ENCODE measurements at places on chromosomes 12 and 14.
A peak's percentile ranks its signal among the peaks of the same experiment; 100 is the strongest.

- no peak for DNase-seq
These were observed 48.3 kb downstream of the NFKBIA start for GRCh38 chr14:35355981-35356841.

DNA sequence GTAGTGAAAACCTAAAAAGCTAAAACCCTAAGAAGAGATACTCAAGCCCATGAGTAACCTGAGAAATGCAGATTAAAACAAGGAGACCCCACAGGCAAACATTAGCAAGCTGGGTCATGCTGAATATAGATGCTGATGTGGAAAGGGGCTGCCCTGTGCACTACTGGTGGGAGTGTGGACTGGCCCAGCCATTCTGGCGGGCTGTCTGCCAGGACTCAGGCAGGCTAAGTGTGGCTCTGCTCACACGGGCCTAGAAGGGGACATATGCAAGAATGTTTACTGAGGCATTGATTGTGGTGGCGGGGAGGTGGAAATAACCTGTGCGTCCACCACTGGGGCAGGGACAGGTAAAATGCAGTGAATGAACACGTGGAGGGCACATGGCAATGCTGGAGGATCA is 48.3 kb downstream of the SPTB start:
- no peak for DNase-seq

DNA sequence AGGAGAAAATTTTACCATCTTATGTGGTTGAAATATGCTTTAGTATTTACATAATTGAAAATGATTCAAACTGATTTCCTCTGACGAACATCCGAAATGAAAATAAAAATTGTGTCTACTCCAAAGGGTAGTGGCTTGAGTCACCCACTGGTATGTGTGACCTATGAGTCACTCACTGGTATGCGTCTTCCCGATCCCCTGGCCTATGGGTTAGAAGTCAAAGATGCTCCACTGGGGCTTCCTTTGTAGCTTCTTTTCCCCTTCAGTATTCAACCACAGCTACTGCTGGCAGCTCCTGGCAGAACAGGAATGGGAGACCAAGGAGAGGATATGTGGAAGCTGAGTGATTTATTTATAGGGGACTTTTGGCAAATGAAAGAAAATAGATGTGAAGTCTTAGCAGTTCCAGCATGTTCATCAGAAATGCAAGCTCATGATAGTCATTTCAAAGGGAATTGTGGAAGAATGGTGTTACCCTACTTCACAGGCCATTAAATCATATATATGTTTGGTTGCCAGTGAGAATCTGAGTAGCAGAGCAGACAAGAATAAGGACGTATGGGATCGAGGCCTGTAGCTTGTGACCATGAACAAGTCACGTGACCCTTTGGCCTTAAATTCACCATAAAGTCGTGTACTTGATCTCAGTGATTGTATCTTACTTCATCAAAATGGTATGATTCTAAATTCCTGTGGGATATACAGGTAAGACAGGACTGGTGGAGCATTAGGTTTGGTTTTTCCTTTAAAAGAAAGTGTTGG is 108.3 kb downstream of the CRADD start:
- peak; percentile 99 for DNase-seq

- DNase-seq = no peak
These were observed 15.6 kb upstream of the MCRS1 start for GRCh38 chr12:49583366-49584094.

DNA sequence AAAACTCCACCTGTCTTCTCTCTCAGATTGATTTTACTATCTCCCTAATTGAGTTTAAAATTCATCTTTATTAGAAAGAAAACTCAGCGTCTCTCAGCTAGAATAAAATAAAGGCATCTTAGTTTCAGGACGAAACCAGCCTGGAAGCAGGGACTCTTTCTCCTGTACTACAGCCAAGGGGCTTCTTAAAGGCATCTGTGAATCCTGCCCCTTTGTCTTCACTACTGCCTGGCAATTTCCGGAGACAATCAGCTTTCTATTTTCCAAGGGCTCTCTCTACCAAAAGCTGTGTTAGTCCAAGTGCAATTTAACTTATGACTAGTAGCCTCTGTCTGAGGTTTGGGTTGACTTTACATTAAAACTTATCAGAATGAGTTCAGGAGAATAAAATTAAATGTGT is 623.3 kb upstream of the FOXG1 start:
- no peak for DNase-seq

DNA sequence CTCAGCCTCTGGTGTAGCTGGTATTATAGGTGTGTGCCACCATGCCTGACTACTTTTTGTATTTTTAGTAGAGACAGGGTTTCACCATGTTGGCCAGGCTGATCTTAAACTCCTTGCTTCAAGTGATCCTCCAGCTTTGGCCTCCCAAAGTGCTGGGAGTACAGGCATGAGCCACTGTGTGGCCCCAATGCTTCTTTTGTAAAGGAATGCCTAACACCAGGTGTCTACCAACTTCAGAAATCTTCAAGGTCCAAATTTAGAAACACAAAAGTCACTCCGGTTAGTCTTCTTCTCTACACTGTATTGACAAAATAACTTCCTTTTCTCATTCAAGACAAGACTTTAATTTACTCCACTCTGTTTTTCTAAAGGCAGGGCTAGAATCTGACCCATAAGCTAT is 188.7 kb downstream of the PRKD1 start:
- DNase-seq = no peak

DNA sequence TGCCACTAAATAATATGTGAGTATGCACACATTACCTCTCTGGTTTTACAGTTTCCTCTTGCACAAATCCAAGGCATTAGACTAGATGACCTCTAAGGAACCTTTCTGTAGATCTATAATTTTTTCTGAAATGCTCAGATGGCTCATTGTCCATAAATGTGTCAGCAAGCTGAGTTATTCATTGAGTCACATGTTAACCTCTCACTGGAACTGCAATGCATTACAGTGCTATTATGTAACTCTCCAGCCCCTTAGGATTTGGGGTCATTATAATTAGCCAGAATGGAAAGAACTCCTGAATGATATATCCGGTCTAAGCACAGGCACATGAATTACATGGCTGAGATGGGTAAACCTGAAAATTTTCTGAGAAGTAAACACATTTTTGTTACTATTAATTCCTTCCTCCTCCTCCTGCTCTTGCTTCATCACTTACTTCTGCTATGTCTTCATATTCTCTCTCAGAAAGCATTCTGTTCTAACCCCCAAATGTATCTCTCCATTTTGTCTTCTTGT is 20.3 kb upstream of the DRAM1 start:
- peak; percentile 60 for DNase-seq

- DNase-seq = no peak
These were observed 82.0 kb upstream of the EEA1 start for GRCh38 chr12:93011100-93011499.

GRCh38 chr12:5375547-5376295 is 56.2 kb upstream of the NTF3 start:
- no peak for DNase-seq

DNA sequence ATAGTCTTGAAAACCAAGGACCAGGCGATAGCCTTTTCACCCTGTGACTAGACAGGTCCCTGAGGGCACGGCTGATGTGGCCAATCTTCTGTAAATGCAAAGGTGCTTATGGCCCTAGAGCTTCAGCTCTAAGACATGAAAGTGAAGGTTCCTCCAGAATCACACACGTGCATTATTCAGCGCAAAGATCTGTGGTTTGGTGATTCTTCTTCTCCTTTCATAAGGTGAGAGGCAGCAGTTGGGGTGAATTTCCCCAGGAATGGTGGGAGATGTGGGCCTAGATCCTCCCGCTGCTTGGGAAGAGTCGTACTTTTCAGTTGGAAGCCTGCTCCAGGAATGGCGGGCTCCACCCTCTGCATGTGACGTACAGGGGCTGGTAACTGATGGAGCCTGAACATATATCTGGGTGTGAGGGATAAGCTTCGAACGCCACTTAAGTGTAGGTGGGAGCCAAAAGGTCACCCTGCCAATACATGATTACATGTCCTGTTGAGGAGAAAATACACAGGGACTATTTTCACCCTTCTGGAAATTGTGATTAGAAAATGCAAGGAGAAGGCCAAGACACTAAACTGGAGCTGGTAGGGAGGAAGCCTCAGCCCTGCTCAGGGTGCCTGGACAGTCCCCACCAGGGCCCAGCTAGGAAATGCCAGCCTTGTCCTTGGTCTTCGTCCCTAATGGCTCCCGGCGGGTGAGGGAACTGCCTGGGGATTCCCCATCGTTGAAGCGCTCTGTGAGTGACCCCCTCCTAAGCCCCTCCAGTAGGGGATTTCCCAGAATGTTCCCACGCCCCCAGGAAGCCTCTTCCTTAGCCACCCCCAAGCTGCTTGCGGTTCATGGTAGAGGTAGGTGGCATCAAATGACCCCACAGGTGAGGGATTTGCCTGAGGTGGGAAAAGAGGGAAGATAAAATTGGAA is 17.6 kb downstream of the BATF start:
- no peak for DNase-seq

DNA sequence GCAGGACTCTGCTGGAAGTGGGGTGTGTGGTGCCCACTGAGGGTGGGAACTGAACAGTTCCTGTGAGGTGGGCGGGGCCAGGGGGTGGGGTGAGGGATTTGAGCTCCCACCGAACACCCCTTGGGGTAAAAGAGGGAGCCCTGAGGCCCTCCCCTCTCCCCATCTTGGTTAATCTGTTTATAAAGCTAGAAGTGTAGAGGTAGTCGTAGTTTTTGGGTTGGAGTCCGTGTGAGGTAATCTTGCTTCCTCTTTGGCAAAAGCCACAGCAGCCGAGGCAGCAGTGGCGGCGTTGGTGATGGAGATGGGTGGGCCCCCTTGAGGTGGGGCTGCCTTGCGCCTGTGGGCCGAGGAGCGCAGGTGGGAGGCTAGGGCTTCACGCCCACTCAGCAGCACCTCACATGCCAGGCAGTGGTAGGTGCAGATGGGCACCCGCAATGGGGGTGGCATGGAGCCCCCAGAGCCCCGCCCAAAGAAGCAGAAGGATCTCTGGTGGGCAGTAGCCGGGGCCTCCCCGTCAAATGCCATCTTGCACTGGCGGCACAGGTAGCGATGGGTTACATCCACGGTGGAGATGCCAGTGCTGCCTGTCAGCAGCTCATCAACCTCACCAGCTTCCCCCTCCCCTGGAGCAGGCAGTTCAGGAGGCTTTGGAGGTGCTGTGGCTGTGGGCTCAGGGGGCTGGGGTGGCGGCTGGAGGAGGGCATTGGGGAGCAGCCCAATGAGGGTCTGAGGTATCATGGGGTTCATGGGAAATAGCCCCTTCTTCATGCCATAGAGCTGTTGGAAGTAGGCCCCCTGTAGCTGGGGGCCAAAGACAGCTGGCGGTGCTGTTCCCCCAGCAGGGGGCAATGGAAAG is 29.6 kb downstream of the ZFHX2 start:
- DNase-seq = no peak

DNA sequence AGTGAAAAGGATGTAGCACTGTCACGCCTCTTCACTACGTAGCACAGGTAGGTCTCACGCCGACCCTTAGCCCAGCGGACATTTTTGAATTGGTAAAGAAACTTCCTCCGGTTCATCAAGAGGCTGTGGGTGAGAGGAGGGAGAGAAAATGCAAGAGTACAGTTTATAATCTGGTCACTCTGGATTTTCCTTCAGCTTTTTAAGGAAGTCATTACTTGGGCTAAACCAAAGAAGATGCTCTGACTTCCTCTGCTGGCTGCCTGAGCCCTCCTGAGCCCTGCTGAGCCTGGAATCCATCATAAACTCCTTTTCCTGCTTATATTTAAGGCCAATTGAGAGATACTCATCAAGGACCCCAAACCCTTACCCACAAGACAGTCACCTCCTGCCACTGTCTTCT is 5.8 kb downstream of the AICDA start:
- no peak for DNase-seq

- DNase-seq = no peak
These were observed 20.1 kb downstream of the NOVA1 start for GRCh38 chr14:26577711-26578110.

- DNase-seq = no peak
These were observed 9.2 kb upstream of the LBHD2 start for GRCh38 chr14:103074729-103075367.

DNA sequence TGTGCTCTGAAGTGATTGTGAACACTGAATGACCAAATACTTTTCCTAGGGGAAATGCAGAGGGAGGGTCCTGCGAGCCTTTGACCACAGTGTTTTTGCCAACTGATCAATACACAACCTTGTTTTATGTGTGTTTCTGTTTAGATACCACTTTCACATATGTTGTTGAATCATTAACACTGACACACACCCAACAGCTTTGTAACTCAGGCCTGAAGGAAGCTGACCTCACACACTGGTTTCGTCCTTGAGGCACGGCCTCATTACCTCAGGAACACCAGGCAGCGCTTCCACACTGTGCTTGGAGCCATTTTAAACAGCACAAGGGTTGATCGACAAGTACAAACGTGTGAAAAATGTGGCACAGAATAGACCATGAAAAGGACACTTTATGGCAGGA is 60.0 kb downstream of the PPFIBP1 start:
- DNase-seq = no peak

GRCh38 chr14:87566991-87567390 is 426.0 kb downstream of the GALC start:
- DNase-seq = no peak

DNA sequence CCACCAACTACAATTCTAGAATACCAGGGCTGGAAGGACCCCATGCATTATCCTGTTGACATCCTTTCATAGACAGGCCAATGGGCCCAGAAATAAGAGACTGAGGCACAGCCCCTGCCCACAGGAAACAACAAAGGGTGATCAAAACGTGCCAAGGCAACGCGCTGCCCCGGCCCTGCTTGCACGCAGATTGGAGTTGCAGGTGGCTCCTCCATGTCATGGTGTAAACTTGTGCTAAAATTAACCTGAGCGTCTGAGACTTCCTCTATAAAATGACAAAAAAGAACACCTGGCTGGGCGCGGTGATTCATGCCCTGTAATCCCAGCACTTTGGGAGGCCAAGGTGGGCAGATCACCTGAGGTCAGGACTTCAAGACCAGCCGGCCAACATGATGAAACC is 30.1 kb downstream of the SPRING1 start:
- no peak for DNase-seq

DNA sequence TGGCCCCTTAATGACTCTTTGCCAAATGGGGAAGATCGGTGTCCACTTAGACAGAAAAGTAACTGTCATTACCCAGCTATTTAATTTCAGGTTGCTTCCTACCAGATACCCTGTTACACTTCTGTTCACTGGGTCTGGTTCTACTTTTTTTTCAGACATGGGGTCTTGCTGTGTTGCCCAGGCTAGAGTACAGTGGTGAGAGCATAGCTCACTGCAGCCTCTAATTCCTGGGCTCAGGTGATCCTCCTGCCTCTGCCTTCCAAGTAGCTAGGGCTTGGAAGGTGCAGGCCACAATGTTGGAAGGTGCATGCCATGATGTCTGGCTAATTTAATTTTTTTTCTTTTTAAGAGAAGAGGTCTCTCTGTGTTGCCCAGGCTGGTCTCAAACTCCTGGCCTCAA is 147.0 kb upstream of the ARHGAP5 start:
- DNase-seq = no peak

- DNase-seq = no peak
These were observed 8.7 kb downstream of the SMIM41 start for GRCh38 chr12:52087961-52088820.
